ENCODE measurements at places on chromosomes 16 and 17.

- DNase-seq = peak; percentile 61
These were observed at the start of gene TUBB3 for GRCh38 chr16:89922884-89923639. TUBB3 (plus strand) TSS chr16:89923342; CDS start chr16:89923402, 60 bp downstream.

GRCh38 chr17:31200287-31200686 is 96.8 kb downstream of the OMG start:
- DNase-seq = no peak

GRCh38 chr17:47604598-47604927 is 45.2 kb upstream of the KPNB1 start:
- peak; percentile 57 for DNase-seq

DNA sequence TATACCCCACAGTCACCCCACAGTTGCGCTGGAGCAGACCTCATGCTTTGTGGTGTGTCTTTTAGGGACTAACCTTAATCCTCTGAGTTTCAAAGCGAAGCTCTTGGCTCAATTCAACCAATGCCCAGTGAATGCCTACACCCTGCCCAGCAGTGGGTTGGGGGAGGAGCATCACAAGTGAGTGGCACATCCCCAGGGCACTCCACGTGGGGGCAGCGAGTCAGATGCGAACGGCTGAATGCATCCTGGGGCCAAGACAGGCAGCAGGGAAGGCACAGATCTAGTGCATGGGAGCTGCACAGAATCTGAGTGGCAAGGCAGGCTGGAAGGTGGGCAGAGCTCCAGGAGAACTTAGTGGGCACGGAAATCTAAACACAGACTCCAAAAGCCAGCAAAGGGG is 39.2 kb downstream of the IFT140 start:
- DNase-seq = no peak

DNA sequence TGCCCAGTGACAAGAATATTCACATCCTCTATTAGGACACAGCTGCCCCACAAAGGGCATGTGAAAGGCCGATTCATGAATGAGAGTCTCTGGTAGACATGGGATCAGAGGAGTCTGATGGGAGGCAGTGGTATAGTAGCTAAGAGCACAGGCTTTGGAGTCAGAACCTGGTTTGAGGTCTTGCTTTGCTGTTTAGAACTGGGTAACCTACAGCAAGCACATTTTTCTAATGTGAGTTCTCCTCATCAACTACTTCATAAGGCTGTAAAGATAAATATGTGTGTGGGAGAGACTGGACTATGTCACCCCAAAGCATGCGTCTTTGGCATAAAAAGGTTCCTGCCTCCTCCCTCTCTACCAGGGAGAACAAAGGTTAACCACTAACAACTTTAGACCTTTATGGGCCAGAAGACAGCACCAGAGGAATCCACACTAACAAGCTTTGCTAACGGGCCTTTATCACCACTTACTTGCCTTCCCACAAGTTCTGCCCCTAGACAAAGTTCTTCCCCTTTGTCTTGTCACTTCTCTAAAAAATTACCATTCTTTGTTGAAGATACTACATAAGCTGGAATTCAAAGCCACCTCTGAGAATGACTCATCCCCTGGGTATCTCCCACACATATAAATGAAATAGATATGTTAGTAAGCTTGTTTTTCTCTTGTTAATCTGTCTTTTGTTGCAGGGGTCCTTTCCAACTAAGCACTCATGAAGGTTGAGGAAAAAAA is 21.1 kb downstream of the CDR2 start:
- no peak for DNase-seq

Data from fibroblast of the conjunctiva (primary cell).